Stimulated activated memory B cell treated with anti-CD40 and anti-IgM and Interleukin-4, amounts not matched to agents 10 μg/mL and 1 μg/mL and 100 μg/mL, for 72 hours (primary cell): ENCODE measurements at places on chromosomes 1 and 21.

DNA sequence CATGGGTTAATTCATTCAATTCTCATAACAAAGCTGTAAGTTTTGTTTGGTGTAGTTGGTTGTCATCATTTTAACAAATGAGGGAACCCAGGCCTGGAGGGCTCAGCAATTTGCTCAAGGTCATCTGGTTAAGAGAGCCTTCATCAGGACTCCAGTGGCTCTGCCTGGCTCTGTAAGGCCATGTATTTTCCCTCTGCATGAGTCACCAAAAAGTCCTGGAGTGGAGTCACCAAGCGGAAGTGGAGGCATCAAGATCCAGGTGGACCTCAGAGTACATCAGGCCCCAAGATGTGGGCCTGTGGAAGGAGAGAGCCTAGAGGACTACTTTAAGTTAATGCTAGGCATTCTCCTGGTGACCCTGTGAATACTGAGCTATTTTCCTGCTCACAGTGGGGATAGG, 30.0 kb upstream of the RBM15 start:
- no peak for ATAC-seq

- no peak for ATAC-seq
Observed at GRCh38 chr1:61708953-61709907, 15.7 kb downstream of the TM2D1 start.

GRCh38 chr21:26443867-26444266, 129.2 kb downstream of the CYYR1 start:
- ATAC-seq, result no peak

- no peak for ATAC-seq
Observed at GRCh38 chr1:201475130-201475529, 6.1 kb upstream of the PHLDA3 start.

- ATAC-seq, result no peak
Observed at GRCh38 chr1:165169028-165169427, 187.5 kb downstream of the LMX1A start.

DNA sequence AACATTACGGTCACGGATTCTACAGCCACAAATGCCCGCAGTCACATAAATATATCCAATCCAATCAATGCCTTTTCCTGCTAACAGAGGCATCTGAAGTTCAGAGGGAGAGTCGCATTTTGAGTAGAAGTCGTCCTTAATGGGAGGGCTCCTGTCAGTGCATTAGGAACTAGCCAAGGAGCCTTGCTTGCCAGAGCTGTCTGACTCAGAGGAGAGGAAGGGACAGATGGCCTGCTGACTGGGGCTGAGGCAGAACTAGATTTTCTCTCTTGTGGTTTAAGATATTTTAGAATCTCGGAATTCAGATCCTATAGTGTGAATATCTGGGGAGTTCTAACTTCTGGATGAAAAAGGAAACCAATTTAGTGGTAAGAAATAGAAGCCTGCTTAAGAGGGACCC, 10.6 kb downstream of the XKR8 start:
- ATAC-seq, result no peak
